Neural crest cell (in vitro differentiated cells): ENCODE measurements at places on chromosomes 5 and 9.

DNA sequence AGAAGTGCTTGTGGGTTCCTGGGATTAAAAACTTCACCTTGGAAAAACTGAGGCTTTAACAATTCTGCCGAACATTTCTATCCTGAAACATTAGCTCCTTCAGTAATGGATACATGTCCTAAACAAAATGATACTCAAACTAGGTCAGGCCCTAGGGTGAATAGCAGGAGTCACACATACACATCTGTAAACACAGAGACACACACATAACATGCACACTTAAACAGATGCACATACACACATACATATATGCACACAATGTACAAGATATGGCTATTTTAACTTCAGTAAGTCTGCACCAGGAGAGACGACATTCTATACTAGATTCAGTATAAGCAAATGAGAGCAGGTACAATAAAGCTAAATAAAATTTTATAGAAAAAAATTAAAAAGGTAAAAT lies 124.4 kb downstream of the DCP2 start:
- no peak overlapping the region for H3K4me3 ChIP-seq
- H3K4me1 ChIP-seq, result no peaks in the 10 kb centered on the region
- H3K27ac ChIP-seq, result no peak overlapping the region
- DNase-seq, result no peak

- peaks cover 7% of the 10 kb centered on the region for H3K4me1 ChIP-seq
- H3K36me3 ChIP-seq, result no peaks in the 10 kb centered on the region
- no peak overlapping the region for H3K27ac ChIP-seq
- no peak overlapping the region for H3K4me3 ChIP-seq
- no peaks in the 10 kb centered on the region for H3K27me3 ChIP-seq
These were observed 226.0 kb downstream of the HINT1 start for GRCh38 chr5:130939059-130939458.

GRCh38 chr9:79221084-79221483 lies 350.7 kb upstream of the TLE4 start:
- no peaks in the 10 kb centered on the region for H3K4me1 ChIP-seq
- no peaks in the 10 kb centered on the region for H3K36me3 ChIP-seq
- no peaks in the 10 kb centered on the region for H3K27me3 ChIP-seq
- no peak overlapping the region for H3K4me3 ChIP-seq

DNA sequence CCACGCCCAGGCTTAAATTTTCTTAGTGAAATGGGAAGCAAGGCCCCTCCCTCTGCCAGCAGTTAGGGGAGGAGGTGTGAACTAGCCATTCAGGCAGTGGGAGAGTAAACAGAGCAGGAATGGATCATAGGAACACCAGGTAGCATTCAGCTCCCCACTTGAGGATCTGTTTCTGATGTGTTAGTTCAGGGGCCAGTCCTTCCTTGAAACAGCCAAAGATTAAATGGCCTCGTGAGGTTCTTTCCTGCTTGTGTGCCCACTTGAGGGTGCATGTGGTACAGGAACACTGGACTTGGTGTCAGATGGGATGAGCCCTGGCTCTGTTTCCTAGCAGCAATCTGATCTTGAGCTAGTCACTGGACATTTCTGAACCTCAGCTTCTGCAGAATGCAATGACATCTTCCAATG lies 21.2 kb downstream of the FAXDC2 start:
- H3K4me3 ChIP-seq, result no peak overlapping the region
- no peaks in the 10 kb centered on the region for H3K27me3 ChIP-seq
- no peak for DNase-seq
- H3K4me1 ChIP-seq, result no peaks in the 10 kb centered on the region
- no peak overlapping the region for H3K27ac ChIP-seq

GRCh38 chr9:99259231-99259918 lies 37.3 kb downstream of the SEC61B start:
- H3K4me3 ChIP-seq, result no peak overlapping the region
- DNase-seq, result no peak
- H3K27ac ChIP-seq, result no peak overlapping the region
- H3K27me3 ChIP-seq, result no peaks in the 10 kb centered on the region

DNA sequence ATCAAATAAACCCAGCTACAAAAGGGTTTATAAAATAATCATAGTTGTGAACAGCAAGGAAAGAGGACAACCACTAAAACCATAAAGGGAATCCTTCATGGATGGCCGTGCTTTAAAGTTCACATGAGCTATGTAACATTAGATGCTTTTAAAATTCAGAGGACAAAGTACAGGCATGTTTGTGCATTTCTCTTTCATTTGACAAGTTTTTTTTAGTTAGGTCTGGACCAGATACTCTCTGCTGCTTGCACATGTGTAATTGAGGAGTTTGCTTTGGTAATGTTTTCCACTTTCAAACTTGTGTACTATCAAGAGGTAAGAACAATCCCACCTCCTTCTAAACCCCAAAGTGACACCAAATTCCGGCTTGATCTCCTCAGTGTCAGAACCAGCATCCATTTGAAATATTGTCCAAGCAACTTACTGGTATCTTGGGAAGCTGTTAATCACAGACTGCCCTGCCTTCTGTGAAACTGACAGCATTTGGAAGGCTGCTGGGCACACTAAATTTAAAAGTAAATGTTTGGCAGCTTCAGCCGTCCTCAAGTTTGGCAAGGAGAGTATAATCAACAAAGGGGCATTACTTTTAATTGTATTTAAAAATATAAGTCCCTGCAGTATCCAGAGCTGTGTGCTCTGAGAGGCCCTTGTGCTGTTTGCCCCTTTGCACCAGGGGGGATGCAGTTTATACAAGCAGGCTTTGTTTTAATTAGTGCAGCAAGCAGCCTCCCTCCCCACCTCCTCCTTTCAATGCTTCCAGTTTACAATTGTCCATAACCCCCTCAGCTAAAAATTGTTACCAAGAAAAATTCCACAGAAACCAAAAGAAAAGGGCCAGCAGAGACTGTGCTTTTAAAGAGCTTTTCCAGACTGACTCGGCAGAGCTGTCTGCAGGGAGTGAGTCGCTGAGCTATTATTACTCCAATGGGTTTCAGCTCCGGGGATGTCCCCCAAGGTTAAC lies 328.3 kb upstream of the MPDZ start:
- no peaks in the 10 kb centered on the region for H3K27me3 ChIP-seq
- H3K36me3 ChIP-seq, result no peaks in the 10 kb centered on the region
- H3K27ac ChIP-seq, result peak overlapping the region; percentile 79
- H3K4me1 ChIP-seq, result peaks cover 19% of the 10 kb centered on the region

DNA sequence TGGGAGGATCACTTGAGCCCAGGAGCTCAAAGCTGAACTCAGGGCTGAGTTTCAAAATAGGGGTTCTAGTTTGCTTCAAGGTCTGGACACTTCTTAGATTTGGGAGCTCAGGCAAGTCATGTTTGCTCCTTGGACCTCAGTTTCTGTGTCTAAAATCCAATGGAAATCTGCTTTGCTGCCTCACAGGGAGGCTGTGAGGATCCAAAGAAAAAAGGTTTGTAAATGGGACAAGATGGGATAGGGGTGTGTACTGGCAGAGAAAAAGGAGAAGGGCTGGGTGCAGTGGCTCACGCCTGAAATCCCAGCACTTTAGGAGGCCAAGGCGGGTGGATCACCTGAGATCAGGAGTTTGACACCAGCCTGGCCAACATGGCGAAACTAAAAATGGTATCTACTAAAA lies 39.6 kb upstream of the SH3PXD2B start:
- no peak overlapping the region for H3K27ac ChIP-seq
- H3K4me3 ChIP-seq, result no peak overlapping the region
- DNase-seq, result no peak
- peaks cover 12% of the 10 kb centered on the region for H3K4me1 ChIP-seq

GRCh38 chr5:139058121-139058520 lies 140.0 kb downstream of the SIL1 start:
- no peaks in the 10 kb centered on the region for H3K36me3 ChIP-seq
- H3K4me1 ChIP-seq, result peaks cover 21% of the 10 kb centered on the region
- H3K27ac ChIP-seq, result no peak overlapping the region
- no peaks in the 10 kb centered on the region for H3K27me3 ChIP-seq

- H3K27me3 ChIP-seq, result peaks cover 40% of the 10 kb centered on the region
- no peak for DNase-seq
- H3K27ac ChIP-seq, result no peak overlapping the region
- H3K4me3 ChIP-seq, result no peak overlapping the region
These were observed 7.8 kb upstream of the GPX8 start for GRCh38 chr5:55151923-55152842.

GRCh38 chr5:67214036-67214435 lies 17.4 kb upstream of the CD180 start:
- peaks cover 20% of the 10 kb centered on the region for H3K4me1 ChIP-seq
- H3K4me3 ChIP-seq, result no peak overlapping the region
- no peak overlapping the region for H3K27ac ChIP-seq
